Karpas-422 (cell line): ENCODE measurements at places on chromosomes 12 and 14.

DNA sequence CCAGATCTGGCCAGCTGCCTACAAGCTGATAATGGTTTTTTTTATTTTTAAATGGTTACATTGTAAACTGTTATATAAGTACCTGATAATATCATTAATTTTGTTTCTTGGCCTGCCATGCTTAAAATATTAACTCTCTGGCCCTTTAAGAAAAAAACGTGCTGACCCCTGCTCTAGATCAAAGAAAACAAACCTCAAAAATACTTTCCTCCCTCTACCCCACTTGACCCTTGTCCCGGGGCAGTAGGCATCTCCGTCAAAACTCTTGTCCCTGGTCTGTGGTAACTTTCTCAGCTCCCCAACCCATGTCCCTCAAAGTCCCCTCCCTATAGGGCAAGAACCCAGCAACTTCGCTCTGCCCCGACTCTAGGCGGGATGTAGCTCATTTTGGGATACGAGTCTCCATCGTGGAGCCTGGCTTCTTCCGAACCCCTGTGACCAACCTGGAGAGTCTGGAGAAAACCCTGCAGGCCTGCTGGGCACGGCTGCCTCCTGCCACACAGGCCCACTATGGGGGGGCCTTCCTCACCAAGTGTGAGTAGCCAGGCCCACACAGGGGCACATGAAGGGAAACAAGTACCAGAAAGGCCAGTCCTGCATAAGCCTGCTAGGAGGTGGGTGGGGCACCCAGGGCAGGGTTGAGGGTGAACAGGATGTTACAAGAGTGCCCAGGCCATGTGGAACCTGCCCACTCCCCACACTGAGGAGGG, 3.5 kb downstream of the RDH5 start:
- no peak overlapping the region for H3K4me3 ChIP-seq
- H3K36me3 ChIP-seq: no peaks in the 10 kb centered on the region
- H3K27me3 ChIP-seq: no peaks in the 10 kb centered on the region
- no peak for DNase-seq
- no peak overlapping the region for H3K27ac ChIP-seq

GRCh38 chr12:123938679-123939480, 33.8 kb downstream of the CCDC92 start:
- no peak overlapping the region for H3K27ac ChIP-seq
- no peak for DNase-seq
- no peak overlapping the region for H3K4me3 ChIP-seq
- no peaks in the 10 kb centered on the region for H3K36me3 ChIP-seq
- H3K27me3 ChIP-seq: no peaks in the 10 kb centered on the region
- peaks cover 4% of the 10 kb centered on the region for H3K4me1 ChIP-seq

DNA sequence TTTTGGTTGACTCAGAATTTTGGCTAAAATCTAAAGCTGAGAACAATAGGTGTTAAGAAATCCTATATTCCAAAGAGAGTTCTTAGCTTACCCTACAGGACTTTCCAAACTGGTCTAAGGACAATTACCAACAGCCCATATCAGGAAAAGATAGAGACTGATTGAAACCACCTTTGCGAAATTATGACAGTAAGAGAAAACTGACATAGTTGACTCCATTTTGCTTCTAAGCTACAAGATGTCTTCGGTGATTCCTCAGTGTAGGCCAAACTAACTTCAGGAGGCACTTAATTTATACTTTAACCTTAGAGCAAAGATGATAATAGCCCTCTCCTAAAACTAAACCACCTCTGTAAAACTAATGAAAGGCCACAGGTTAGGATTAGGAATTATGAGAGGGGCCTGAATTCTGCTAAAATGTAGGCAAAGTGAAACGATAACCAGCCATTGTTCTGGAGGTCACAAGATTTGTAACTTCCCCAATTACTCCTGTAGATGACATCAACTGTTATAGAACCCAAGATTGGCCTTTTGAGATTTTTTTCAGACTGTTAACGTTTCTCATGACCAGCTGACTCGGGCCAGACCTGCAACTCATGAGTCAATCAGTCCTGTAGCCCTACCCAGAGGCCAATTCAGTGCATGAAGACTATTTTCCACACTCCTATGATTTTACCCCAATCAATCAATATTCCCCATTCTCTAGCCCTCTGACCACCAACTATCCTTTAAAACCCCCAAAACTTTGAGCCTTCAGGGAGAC, 43.0 kb downstream of the KLRG1 start:
- H3K27ac ChIP-seq: no peak overlapping the region
- no peaks in the 10 kb centered on the region for H3K4me1 ChIP-seq
- DNase-seq: no peak
- no peaks in the 10 kb centered on the region for H3K36me3 ChIP-seq
- H3K27me3 ChIP-seq: no peaks in the 10 kb centered on the region
- H3K4me3 ChIP-seq: no peak overlapping the region

GRCh38 chr14:75825147-75825592, 156.6 kb downstream of the TGFB3 start:
- H3K27ac ChIP-seq: no peak overlapping the region
- peaks cover 6% of the 10 kb centered on the region; the same call in 1 of the 2 replicates for H3K36me3 ChIP-seq
- no peaks in the 10 kb centered on the region for H3K4me1 ChIP-seq

- DNase-seq: no peak
- no peak overlapping the region for H3K27ac ChIP-seq
- no peaks in the 10 kb centered on the region for H3K27me3 ChIP-seq
- H3K4me3 ChIP-seq: no peak overlapping the region
- H3K36me3 ChIP-seq: peaks cover 3% of the 10 kb centered on the region; the same call in 1 of the 2 replicates
- H3K4me1 ChIP-seq: no peaks in the 10 kb centered on the region
Measured at GRCh38 chr12:64707362-64707761, 51.8 kb downstream of the GNS start.
